Stimulated activated CD4-positive, alpha-beta T cell treated with anti-CD3 and anti-CD28 coated beads, TNF-alpha, amount 100 ng/mL, for 4 hours (primary cell): ENCODE measurements at places on chromosomes 3 and 15.

DNA sequence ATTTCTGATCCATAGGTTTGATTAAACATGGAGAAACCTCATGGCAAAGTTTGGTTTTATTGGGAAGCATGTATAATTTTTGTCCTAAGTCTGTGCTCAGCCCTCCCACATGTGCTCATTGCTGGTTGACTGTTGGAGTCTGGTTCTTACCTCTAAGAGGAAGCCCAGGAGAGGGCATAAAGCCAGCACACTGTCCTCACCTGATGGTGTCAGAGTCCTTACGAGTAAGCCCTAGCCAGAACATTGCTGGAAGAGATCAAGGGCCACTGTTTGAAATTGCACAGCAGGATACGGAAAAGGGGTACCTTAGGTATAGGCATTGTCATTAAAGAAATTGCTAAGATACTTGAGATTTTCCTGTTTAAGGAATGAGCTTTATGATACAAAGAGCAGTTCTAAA lies 21.3 kb downstream of the MLH1 start:
- DNase-seq = no peak

DNA sequence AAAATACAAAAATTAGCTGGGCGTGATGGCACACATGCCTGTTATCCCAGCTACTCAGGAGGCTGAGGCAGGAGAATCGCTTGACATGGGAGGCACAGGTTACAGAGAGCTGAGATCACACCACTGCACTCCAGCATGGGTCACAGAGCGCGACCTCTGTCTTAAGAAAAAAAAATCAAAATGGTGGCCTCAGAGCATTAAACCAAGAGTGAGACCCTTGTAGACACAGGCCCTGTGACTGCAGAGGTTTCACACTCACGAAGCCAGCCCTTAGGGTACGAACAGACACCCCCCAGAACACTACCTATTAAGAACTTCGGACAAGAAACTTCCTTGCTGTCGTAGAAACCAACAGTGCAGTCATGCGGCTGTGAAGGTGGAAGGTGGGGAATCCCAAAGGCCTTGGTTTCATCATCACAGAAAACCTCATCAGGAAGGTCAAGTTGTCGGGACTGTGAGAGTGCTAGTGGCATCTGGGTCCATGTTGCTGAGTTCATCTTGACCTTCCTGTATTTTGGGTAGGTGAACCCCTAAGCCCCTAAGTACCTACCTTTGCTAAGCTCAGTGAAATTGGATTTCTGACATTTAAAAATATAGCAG lies 4.8 kb upstream of the PDE8A start:
- DNase-seq = no peak

DNA sequence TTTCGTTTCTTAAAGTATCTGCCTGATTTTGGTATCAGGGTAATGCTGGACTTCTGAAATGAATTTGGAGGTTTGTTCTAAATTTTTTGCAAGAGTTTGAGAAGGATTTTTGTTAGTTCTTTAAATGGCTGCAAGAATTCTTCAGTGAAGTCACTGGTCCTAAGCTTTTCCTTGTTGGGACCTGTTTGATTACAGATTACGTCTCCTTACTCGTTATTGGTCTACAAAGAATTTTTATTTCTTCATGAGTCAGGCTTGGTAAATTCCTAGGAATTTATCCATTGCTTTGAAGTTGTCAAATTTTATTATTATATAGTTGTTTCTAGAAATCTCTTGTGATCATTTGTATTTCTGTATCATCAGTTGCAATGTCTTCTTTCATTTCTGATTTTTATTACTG lies 196.0 kb downstream of the DPH6 start:
- no peak for DNase-seq

DNA sequence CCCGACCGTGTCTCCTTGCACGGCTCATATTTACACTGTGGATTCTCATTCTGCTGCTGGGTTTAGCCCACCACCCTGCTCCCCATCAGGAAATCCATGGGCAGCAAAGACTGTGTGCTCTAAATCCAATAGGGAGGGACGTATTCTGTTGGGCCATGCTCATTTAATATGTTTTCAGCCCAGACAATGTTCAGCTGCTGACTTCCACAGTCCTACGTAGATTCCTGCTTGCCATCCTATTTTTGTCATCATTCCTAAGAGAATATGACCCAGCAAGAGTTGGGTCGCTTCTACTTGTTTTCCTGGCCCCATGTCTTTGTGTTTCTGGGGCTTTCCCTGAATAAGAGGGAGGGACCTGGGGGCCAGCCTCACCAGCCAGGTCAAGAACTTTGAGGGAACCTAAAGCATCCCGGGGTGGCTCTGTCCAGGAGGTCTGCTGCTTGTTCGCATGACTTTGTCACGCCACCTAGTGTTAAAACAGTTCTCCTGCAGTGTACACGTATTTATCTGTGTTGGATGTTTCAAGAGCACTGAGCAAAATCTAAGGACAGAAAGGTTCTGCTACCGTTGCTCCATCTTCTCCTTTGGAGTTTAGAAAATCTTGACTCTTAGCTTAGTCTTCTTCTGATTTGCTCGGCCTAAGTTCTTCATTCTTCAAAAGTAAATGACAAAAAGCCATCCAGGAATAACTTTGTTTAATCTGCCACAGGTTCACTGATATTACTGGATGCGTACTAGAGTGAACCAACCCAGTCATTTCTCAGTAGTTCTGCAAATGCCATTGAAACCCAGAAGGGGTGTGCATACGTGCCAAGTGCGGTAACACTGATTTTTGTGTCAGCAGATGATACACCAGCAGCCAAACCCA lies 79.8 kb upstream of the NR2E3 start:
- no peak for DNase-seq

GRCh38 chr15:52254391-52254790 lies 41.2 kb downstream of the MYO5C start:
- DNase-seq = no peak

- no peak for DNase-seq
These were observed 141.9 kb upstream of the CCDC54 start for GRCh38 chr3:107235193-107235927.

- no peak for DNase-seq
These were observed 63.7 kb upstream of the SIAH2 start for GRCh38 chr3:150826466-150827282.

DNA sequence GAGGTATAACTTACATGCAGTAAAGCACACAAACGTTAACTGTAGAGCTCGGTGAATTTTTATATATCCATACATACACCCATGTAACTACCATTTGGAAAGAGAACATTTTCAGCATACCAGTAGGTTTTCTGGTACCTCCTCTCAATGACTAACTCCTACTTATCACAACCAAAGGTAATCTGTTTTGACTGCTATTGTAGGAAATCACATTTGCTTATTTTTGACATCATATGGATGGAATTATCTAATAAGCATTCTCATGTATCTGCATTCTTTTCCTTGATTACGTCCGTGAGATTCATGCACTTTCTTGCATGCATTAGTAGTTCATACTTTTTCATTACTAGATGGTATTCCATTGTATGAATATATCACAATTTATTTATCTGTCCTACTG lies 76.8 kb downstream of the CSNK1G1 start:
- no peak for DNase-seq

DNA sequence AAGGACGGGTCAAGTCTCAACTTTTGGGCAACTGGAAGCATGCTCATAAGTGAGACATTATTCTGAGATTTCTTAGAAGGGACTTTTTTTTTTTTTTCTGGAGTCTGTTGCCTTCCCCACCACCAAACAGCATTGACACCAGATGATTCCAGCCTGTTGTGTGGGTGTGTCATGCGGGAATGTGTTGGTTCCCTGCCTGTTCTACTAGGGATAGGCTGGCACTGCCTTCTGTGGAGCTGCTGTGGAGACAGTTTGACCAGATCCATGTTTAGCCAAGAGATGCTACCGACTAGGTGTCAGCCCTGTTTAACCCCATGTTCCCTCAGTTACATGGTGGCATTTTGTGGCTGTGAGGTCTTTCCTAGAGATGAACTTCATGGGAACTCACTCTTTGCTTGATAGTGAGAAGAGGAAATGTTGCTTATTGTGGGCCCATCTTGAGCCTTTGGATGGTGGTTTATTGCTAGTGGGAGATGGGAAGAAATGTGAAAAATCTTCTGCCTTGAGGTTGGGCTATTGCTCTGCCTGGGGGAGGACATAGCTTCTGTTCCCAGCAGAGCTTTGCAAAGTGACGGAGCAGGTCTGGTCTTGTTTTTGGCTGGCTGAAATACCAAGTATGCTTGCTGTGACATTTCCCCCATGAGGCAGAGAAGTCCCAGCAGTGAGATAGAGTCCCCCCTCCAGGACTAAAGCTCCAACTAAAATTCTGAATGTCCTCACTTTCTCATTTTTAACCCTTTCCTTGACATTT lies 31.3 kb downstream of the TRAK1 start:
- no peak for DNase-seq

- DNase-seq = no peak
These were observed 4.1 kb downstream of the CCNDBP1 start for GRCh38 chr15:43189296-43189695.

DNA sequence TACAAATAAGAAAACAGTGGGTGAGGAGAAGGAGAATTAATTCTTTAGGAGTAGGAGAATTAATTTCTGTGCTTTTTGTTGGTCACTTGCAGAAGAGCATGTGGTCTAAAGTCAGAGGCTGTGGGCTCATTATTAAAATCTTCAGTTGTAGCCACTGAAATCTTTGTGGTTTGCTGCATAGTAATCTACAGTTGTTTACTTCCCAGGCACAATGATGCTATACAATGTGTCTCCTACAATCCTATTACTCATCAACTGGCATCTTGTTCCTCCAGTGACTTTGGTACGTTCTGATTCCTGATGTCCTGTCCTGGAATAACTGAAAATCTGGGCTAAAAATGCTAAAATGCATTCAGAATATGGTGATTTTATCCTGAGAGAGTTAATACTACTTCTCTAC lies 21.0 kb downstream of the IFT122 start:
- DNase-seq = no peak

DNA sequence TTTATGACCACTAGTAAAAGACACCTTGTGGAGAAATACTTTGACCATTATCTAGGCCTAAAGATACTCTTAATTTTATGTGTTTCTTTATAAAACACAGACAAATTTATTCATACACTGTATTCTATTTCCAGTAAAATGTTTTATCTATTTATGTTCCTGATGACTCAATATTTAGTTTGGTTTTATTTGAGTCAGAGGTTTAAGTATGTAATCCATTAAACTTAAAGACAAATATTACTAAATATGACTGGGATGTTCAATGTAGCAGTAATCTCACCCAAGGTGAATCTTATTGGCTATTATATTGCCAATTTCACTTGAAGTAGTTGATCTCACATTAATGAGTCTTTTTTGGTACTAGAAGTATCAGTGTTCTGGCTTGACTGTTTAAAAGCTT lies 799.7 kb downstream of the CADM2 start:
- DNase-seq = no peak

DNA sequence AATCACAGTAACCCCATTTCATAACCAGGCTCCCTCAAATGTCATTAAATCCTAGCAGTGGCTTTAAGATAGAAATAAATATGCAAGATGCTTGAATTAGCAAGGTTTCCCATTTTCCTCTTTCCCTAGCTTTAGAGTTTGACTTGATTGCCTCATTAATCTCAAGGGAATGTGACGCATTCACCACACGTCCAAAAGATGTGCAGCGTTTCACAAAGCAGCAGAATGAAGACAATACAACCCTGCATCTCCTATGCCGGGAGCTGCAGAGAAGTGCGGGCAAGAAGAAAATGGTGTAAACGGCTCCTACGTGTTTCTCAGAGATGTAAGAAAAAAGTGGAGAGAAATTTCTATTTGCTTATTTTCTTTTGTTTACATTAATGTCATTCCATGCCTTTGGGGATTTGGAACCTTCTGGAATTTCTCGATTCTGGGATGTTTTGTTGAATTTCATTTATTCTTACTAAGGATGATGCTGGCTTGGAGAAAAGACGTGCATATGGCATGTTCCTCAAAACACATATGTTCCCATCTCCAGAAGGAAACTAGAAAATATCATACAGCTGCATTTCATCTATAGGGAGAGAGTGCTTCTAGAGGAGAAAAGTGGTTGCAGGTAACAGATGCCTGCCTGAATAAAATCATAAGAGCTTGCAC lies 27.8 kb upstream of the FRMD4B start:
- DNase-seq = no peak

DNA sequence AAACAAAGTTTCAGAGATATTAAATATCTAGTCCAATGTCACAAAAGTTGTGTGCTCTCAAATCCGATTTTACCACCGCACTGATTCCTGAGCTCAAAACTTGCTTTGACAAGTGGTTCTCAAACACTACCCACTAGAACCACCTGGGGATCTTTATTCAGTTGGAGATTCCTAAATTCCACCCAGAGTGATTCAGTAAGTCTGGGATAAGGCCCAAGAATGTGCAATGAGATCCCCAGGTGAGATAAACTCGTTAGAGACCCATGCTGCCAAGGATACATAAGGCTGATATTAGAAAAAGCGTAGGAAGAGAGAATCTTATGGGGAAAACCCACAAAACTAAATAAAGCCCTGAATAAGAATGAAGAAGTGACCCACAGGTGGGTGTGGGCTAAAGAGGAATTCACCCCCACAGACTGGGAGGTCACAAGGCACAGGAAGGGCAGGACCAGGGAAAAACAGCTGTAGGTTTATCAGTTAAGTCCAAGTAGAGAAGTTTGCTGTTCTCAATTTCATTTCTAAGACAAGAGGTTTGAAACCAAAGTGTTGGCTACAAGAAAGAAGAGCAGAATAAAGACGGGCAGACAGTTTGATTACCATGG lies 11.5 kb upstream of the RPS17 start:
- no peak for DNase-seq

- no peak for DNase-seq
These were observed 2.7 kb downstream of the PPP1R14D start for GRCh38 chr15:40825661-40826422.

GRCh38 chr3:27792869-27793268 lies 70.7 kb upstream of the EOMES start:
- no peak for DNase-seq
